Neural progenitor cell (in vitro differentiated cells): ENCODE measurements at places on chromosomes 7 and 10.

DNA sequence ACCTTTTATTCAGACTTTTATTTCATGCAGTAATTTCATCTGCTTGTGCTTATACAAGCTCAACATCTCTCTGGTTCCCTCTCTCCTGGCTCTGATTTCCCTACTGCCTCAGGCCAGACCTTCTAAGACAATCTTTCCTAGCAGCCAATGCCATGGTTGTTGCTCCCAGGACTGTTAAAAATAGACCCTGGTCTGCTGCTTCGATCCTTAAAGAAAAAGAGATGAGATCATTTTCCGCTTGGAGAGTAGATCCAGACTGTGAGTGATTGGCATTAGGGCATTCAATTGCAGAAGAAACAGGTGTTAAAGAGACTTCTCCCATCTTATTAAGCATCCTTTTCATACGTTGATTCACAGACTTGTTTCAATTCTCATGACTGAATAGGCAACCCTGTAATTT is 68.4 kb upstream of the ITGB1 start:
- DNase-seq = no peak

DNA sequence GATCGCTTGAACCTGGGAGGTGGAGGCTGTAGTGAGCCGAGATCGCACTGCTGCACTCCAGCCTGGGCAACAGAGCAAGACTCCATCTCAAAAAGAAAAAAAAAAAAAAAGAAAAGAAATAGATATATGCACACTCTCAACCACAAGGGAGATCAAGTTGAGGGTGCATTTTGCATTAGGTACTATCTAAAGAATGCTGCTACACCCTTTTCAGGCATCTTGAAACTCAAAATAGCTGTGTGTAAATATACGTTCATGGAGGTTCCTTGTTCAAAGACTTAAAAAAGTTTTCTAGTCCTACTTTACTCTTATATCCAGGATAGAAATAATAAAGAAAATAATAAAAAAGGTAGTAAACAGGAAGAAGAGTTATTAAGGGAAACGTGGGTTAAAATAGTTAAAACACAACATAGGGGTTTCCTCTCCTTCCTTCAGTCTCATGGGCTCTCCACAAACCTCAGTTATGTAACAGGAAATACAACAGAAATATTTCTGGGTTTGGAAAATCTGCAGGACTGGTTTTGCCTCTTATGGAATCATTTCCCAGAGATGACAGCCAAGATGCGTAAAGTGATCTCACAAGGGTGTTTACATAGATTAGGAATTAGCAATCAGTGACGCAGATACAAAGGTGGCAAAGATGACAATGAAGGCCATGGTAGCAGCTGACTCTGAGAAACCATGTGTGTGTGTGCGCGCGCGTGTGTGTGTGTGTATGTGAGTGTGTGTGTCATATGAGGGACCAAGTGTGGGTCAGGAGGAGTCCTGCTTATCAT is 15.1 kb downstream of the STEAP4 start:
- DNase-seq = no peak

DNA sequence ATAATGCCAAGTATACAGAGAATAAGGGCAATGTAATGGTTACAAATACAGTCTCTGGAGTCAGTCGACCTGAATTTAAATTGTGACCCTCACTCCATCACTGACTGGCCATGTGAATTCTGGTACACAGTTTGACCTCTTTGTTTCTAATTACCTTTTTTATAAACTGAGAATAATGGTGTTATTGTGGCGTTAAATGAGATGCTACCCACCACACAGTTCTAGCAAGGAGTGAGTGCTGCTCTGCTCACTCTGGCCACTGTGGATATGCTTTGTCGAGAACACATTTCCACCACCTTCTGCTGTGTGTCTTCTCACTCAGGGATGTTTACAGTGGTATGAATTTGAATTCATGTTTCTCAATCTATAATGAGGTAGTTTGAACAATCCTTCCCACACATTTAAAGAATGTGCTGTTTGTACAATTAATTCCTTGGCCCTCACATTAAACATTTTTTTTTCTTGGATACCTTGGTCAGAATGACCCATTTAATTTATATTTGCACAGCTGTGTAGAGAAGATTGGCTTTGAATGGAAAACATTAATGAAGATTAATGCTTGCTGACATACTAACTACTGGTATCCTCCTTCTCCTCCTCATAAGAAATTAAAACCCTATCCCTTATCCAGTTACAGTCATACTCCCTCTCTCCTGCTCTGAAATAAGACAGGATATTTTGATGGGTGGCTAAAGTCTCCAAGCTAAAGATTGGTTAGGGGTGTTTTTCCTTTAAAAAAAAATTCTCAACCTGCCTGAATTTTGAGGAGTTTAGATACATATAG is 42.4 kb downstream of the PLCE1 start:
- DNase-seq = no peak

DNA sequence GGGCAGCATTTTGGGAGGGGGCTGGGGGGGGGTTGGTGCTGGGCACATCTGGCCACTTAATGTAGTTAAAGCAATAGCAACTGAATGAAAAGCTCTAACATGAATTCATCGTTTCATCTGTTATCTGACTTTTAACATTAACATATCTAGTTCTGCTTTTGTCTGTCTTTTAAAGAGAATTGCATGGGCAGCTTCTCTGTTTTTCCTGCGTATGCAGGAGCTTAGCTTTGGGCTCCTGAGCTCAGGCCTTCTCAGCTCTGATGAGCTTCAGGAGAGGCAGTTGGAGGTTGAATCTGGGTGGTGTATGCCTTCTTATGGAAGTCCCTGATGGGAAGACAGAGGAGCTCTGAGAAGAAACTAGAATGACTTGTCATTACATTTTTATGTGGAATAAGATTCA is 58.4 kb downstream of the DNAJB6 start:
- no peak for DNase-seq

- no peak for DNase-seq
Measured at GRCh38 chr10:53382543-53382942, 610.0 kb upstream of the MBL2 start.

DNA sequence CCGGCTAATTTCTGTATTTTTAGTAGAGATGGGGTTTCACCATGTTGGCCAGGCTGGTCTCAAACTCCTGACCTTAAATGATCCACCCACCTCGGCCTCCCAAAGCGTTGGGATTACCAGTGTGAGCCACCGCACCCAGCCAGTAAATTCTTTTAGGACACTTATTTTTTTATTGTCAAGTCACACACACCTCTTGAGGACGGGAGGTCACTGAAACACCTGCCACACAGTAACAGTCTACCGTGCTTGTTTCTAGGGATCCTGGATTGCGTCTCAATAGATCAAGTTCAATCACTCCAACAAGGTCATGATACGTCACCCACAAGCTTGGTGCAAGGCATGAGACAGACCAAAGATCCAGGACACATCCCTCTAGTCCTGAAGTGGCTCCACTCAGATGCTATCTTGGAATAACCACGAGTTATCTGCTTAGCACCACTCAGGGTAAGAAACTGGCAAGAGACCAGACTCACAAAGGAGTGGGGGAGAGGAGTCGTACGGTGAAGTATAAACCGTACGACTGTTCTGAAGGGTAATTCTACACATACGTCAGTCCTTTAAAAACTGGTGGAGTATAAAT is 58.9 kb upstream of the NCAPG2 start:
- DNase-seq = no peak

- no peak for DNase-seq
Measured at GRCh38 chr7:44313621-44314031, 11.8 kb downstream of the CAMK2B start.

DNA sequence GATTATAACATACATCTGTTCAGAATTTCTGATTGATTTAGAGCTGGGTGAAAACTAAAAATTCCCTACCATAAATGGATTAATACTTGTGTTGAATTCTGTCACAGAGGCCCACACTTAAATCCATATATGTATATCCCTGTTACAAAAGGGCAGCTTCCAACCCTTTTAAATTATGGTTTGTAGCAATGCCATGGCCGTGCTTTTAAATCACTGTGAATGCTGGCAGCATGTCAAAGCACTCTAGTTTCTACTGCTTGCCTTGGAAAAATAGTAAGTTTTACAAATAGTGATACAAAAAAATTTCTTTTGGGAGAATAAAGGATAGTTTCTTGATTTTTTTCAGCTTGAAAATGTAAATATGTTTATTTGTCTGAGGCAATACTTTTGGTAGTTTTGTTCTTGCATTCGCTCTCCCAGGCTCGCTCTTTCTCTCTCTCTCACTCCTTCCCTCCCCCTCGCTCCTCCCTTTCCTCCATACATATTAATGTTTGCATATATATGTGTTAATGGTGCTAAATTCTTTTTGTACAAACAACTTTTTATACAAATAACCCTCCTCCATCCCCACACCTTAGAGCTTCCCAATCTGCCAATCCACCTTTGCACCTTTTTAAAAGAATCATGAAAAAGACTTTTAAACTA is 29.8 kb downstream of the TES start:
- DNase-seq = no peak

DNA sequence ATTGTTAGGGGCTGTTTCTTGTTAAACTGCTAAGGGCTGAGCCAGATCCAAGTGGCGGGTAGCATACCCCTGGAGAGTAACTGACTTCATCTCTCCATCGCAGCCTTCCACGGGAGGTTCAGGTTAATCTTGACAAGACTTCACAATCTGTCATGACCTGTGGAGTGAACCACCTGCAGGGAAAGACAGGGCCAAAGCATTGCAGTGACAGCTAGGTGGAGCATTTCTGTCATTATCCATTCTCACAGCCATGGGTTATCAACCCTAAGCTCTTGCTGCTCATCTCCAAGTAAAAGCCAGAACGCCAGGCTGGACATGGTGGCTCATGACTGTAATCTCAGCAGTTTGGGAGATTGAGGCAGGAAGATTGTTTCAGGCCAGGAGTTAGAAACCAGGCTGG is 17.2 kb downstream of the ABCC2 start:
- DNase-seq = no peak

- no peak for DNase-seq
Measured at GRCh38 chr10:18005781-18006456, 54.2 kb downstream of the SLC39A12 start.

DNA sequence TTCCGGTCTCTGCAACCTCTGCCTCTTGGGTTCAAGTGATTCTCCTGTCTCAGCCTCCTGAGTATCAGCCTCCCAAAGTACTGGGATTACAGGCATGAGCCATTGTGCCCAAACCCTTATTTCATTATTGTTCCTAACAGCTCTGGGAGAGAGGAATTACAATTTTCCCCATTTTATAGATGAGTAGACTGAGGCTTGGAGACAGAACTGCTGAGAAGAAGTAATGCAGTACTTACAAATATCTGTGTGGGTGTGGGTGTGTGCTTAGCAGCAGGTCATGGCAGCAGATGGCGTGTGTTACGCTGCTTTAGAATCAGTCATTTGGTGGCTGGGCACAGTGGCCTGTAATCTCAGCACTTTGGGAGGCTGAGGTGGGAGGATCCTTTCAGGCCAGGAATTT is 7.4 kb downstream of the PRKRIP1 start:
- no peak for DNase-seq

DNA sequence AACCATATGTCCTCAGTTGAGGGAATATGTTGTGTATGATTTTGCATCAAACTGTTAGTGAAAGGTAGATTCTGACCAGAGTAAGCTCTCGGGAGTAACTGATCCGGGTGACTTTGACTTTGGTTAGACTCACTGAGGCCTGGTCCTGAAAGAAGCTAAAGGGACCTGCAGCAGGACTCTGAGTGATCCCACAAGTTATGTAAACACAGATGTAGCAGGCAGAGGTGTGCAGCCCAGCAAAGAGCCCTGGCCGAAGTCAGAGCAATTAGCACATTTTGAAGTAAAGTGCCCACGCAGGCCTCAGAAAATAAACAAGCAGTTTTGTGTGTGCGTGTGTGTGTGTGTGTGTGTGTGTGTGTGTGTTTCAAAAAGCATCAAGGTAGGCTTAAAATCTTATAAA is 245.6 kb upstream of the FERD3L start:
- no peak for DNase-seq

- no peak for DNase-seq
Measured at GRCh38 chr7:90957883-90958282, 306.4 kb upstream of the FZD1 start.

DNA sequence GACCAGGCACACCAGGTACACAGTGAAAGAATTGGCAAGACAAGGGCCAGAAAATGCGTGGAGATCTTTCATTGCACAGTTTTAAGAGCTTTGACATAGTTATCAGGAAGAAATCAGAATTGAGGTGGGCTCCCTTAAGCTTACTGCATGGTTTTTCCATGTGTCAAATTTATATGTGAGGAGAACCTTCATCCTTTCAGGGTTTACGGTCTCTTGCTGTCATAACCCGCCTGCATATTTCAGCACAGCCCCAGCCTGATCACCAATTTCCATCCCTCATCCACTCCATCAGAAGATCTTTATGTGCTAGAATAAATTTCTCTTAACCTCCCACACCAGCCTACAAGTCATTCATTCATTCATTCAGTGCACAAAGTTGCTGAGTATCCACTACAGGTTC is 373.1 kb downstream of the KCNMA1 start:
- no peak for DNase-seq

GRCh38 chr7:90540406-90540805 is 55.7 kb upstream of the CDK14 start:
- DNase-seq = no peak

DNA sequence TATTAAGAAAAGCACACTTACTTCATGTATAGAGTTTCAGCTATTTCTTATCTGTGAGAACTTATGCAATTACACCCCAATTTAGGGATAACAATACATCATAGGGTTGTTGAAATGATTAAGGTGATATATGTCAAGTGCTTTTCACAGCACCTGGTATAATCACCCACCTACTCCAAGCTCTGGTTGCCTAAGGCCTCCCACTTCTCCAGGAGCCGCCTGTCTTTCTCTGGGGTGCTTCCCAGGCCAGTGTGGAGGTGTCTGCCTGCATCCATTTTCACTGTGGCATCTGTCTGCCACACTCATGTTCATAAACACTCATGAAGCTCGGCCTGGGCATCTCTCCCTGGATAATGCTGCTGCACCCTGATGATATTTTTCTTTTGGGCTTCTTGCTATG is 250.3 kb downstream of the STK31 start:
- no peak for DNase-seq

GRCh38 chr10:60645980-60646379 is 132.3 kb upstream of the CDK1 start:
- no peak for DNase-seq

- DNase-seq = no peak
Measured at GRCh38 chr7:6419310-6419773, 28.4 kb downstream of the DAGLB start.

DNA sequence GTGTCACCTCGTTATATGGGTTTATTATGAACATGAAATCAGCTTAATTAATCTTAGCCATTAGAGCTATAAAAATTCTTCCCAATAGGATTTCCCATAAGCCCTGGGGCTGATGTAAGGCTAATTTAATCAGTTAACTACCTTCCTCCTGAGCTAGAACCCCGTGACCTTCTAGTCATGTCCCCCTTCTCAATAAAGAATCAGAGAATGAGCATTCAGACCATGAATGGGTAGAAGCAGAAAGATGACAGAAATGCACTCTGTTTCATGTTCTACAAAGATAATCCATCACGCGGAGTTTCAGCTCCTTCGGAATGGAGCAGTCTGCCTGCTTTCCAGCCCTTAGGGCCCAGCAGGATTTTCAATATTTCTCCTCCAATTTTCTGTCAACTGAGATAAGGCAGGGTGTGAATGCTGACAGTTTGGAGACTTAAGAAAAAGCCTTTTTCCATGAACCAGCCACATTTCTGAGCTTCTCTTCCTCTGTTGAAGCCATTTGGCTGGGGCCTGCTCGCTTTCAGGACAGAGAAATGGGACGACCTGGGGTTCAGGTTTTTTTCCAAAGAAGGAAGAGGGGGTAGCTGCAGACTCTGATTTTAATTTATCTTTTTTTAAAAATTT is 211.0 kb downstream of the NEBL start:
- DNase-seq = no peak

GRCh38 chr7:145152589-145152988 is 316.7 kb upstream of the TPK1 start:
- peak; percentile 25 for DNase-seq
